ENCODE measurements at places on chromosomes 2 and 18.
A peak's percentile ranks its signal among the peaks of the same experiment; 100 is the strongest.

DNA sequence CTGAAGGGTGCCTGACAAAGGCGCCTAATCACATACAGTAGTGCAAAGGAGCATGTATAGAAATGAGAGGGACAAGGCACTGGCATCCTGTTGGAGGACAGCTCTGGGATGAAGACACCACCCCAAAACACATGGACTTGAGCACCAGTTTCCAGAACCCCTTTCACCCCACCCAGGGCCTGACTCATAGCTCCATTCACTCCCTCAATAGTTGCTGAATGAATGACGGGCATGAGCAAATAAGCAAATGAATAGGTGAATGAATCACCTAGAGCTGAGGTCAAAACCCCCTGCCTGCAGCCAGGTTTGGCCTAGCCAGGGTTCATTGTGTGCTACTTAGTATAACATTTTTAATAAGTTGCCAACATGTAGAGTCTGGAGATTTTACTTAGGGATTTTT is 66.3 kb downstream of the NRP2 start:
- no peak for DNase-seq

DNA sequence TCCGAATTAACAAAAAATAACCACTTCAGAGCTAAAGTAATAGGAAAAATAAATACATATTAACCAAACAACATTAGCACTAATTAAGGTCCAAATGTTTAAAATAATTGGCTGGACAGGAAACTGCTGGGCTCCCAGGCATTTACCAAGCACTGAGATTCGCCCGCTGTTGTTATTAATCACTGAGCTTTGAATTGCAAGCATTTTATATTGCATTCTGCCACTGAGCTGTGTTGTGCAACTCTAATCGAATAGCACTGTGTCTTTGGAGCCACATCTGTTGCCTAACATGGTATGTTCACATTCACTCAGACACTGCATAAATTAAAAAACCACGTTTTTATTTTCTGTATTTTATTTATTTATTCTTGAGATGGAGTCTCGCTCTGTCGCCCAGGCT is 88.9 kb downstream of the SOWAHC start:
- no peak for DNase-seq

GRCh38 chr2:63053889-63054602 is 3.4 kb downstream of the OTX1 start:
- peak; percentile 27 for DNase-seq

- no peak for DNase-seq
These were observed 314.7 kb downstream of the METTL4 start for GRCh38 chr18:2256577-2256976.

- DNase-seq, result no peak
These were observed 49.1 kb downstream of the CENPO start for GRCh38 chr2:24842081-24843050.

DNA sequence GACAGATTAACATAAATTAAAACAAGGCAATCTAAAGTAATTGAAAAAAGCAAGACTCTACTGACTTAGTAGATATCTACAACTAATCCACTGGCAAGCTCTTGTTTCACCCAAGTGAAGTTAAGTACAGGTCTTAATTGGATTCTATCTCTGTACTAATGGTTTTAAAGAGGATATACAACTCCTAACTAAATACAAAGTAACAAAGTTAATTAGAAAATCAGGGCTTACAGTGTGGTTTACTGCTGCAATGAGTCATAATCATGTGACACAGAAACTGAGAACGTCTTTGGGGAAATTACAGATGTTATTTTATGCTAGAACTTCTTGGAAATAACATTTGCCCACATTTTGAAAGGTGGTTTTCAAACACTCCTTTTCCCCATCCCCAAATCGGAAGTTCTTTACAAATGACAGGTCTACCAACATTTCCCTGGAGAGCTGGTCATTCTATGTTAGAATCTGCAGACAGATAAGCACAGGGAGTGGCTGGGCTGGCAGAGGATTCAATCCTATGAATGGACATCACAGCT is 245.3 kb downstream of the STK39 start:
- no peak for DNase-seq

DNA sequence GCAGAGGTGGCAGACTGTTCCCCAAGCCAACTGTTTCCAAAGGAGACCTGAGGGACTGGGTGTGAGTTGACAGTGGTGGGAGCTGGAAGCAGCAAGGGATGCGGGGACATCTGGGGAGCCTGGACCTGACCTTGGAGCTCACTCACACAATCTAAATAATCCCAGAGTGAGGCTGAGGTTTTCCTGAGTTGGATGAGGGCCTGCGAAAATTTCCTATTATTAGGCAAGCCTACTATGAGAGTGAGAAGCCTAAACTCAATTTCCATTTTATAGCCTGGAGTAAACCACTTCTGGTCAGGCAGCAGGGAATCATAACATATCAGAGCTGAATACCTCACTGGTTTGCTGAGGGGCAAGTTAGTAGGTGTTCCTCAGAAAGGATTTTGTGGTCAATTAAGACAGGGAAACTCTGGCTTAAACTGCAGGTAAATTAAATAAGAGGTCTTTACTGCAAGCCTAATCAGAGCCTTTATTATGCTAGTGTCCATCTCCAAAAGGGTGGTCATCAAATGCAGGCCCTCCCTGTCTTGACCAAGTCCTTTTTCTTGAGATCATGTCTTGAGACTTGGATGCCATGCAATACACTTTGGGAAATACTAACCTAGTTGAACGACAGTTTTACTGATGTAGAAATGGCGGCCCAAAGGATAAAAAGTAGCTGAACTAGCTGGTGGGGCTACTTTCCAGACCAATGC is 1.7 kb upstream of the COX5B start:
- no peak for DNase-seq

GRCh38 chr18:55219059-55219458 is 259.8 kb upstream of the CCDC68 start:
- DNase-seq, result no peak

- no peak for DNase-seq
These were observed 41.7 kb upstream of the PNO1 start for GRCh38 chr2:68115965-68116364.

GRCh38 chr2:74441690-74442482 is at the start of gene RTKN:
Gene RTKN (minus strand): TSS chr2:74441937. CDS start chr2:74441816, 121 bp downstream.
- no peak for DNase-seq

DNA sequence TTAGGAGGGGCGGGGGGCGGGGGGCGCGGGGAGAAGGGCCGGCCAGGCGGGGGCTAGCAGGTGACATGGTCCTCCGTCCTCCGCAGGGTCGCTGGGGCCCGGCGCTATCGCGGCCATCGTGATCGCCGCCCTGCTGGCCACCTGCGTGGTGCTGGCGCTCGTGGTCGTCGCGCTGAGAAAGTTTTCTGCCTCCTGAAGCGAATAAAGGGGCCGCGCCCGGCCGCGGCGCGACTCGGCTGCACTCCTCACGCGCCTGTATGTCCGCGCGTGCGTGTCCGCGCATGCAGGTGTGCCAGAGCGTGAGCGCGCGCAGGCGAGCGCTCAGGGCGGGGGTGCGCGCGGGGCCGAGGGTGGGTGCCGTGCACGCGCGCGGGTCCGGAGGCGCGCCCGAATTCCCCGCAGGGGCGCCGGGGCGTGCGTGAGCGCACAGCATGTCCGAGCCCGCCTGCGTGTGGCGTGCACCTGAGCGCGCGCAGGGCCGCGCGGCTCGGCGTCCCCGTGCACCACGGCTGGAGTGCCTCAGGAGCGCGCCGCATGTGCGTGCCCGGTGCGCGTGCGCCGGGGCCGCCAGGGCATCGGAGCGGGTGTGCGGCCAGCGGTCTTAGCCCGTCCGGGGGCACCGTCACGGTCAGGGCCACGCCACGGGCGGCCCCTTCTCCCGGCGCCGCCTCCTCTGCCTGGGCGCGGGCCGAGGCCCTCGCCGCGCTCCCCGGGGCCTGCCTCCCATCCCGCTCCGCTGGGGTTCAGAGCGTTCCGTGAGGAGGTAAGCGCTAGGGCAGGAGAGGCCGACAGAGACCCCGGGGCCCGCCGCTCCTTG is 6.3 kb downstream of the SNORC start:
- peak; percentile 20 for DNase-seq

DNA sequence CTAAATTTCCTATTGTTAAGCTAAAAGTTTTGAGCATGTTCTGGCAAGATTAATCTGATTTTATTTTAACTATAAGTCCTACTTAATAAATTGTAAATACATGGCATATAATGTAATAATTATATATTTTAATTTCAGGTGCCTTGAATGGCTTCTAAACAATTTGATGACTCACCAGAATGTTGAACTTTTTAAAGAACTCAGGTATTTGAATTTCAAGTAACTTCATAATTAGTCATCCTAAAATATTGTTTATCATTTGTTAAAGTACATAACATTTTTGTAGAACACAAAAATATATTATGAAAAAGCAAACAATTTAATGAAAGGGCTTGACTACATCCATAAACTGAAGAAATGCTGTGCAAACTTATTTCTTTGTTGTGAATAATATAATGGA is 14.5 kb downstream of the GMCL1 start:
- no peak for DNase-seq

- DNase-seq, result no peak
These were observed 379.1 kb downstream of the MEIS1 start for GRCh38 chr2:66813976-66814375.

DNA sequence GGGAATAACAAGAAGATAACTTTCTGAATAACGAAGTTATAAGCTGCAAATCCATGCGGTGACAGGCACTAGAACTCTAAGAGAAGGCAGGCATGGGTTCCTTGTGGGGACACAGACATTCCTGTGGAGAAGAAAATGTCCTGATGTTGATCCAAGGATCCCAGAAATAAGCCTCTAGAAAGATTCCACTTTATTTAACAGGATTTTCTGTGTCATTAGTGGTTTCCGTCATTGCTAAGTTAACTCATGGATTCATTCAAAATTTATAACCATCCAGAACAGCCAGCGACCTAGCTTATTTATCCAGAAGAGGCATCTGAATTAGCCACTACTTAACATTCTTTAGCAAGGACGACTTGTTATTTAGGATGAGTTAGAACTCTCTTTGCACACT is 10.0 kb upstream of the CD302 start:
- no peak for DNase-seq

DNA sequence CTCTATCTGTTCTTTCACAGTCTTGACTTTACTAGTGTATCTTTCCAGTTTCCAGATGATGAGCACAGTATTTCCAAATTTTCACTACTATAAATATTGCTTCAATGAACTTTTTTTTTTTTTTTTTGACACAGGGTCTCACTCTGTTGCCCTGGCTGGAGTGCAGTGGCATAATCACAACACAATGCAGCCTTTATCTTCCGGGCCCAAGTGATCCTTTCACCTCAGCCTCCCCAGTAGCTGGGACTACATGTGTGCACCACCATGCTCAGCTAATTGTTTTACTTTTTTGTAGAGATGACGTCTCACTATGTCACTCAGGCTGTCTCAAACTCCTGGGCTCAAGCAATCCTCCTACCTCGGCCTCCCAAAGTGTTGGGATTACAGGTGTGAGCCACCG is 142.8 kb downstream of the SRBD1 start:
- no peak for DNase-seq

DNA sequence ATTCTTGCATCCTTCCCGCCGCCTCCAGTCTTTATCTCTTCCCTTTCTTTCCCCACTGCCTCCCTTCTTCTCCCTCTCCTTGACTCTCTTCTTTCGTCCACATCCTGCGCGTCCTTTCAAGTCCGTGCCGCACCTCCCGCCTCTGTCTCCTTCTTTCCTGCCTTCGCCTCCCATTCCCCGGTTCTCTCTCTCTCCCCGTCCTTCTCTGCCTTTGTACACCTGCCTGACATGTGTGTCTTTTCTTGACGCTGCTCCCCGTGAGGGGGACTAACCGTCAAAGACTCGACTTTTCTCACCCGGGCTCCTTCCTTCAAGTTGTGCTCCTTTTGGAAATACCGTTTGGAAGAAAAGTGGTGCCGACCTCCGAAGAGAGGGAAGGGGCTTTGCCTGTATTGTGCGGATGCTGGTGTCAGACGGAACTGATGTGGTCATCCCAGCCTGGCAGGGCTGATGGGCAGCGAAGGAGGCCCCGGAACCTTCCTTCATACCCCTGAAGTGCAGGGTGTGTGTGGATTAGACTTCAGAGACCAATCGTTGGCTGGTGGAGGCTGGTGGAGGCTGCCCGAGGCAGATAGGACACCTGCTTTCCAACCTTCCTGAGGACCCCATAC is 879 bp downstream of the TMEM178A start:
- no peak for DNase-seq

- no peak for DNase-seq
These were observed 240.1 kb downstream of the ASXL3 start for GRCh38 chr18:33818145-33818544.

DNA sequence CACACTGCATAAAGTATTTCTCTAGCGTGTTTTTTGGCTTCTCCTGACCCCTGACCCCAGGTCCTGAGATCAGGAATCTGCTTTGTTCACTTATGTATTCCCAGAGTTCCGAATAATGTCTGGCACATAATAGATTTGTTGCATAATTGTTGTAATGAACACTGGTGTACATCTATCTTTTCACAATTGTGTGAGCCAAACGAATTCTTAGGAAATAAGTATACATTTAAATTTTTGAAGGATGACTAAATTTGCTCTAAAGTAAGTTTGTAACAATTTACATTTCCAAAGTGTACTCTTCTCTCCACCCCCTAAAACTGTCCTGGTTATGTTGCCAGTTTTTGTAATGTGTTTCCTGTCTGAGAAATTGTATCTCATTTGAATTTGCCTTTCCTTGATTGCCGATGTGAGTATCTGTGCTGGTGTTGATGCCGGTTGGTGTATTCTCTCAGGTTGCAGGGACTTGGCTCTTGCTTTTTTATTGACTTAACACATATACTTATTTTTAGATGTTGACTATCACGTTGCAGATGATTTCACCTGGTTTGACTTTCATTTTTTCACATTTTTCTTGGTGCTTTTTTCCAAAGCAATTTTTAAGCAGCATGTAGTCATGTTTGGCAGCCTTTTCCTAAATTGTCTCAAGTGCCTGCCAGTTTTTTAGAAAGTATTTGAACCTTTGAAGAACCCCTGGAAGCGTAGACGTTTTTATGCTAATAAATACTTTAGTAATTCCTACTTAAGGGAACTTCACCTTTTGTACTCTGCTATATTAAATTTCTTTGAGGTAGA is 16.1 kb upstream of the FARP2 start:
- no peak for DNase-seq

DNA sequence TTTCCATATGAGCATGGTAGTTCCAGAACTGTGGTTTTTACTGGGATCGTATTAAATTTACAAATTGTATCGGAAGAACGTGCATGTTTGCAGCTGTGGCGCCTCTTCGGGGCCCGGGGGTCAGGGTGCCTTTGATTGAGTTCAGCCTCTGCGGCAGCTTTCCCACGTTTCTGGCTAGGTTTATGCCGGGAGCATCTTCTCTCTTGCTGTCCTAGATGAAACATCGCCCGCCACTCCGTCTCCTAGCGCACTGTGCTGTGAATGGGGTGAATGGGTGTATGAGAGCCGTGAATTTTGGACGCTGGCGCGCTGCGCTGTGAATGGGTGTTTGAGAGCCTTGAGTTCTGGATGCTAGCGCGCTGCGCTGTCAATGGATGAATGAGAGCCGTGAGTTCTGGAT is 12.3 kb downstream of the PDCD1 start:
- no peak for DNase-seq

GRCh38 chr2:36711741-36712314 is 15.3 kb downstream of the VIT start:
- DNase-seq, result no peak

DNA sequence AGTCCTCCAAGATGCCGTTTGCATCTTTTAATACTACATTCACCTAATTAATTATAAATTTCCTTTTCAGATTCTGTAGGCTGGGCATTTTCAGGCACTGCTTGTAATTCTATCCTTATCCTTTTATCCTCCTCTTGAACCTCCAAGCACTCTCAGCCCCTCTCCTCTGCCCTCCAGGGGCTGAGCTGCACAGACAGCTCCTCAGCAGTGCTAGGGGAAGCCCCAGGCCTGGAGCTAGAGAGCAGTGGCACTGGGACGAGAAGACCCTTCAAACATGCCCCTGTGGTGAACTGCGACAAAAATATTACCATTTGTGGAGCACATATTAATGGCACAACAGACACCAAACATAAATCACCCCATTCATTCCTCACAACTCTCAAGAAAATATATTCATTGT is 32.9 kb downstream of the CFAP210 start:
- no peak for DNase-seq
